Common myeloid progenitor, CD34-positive (primary cell): ENCODE measurements at places on chromosomes 3 and 15.

DNA sequence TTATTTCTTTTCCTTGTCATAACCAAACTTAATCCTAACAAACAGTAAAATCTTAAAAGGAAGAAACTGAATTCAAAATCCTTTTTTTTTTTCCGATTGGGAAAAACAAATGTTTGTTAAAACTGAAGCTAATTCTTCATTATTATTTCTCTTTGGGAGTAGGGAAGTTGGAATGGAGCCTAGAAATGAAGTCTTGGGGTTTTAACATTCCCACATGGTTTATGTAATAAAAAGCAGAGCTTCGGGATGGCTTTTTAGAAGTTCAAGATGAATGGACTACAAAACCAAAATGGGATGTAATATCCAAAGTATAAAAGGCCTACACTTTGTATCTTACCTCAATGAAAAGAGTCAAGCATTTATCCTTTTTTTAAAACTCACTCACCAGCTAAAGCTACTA, 189.0 kb upstream of the TMC3 start:
- DNase-seq, result no peak

DNA sequence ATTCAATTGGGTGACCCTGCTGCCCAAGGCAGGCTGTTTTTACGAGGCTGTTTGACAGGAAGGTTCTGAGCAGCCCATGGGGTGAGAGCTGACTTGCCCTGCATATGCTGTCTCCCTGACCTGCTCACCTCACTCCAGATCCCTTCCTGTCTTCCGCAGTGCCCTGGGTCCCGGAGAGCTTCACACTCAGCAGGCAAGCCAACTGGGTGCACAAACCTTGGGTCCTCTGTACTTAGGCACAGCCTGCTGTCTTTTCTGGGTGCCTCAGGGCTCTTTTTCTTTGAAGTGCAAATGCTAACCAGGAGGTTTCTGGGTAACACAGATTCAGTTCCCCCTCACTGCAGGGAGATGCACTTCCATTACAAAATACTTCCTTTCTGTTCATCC, 32.8 kb downstream of the ZXDC start:
- DNase-seq, result no peak

DNA sequence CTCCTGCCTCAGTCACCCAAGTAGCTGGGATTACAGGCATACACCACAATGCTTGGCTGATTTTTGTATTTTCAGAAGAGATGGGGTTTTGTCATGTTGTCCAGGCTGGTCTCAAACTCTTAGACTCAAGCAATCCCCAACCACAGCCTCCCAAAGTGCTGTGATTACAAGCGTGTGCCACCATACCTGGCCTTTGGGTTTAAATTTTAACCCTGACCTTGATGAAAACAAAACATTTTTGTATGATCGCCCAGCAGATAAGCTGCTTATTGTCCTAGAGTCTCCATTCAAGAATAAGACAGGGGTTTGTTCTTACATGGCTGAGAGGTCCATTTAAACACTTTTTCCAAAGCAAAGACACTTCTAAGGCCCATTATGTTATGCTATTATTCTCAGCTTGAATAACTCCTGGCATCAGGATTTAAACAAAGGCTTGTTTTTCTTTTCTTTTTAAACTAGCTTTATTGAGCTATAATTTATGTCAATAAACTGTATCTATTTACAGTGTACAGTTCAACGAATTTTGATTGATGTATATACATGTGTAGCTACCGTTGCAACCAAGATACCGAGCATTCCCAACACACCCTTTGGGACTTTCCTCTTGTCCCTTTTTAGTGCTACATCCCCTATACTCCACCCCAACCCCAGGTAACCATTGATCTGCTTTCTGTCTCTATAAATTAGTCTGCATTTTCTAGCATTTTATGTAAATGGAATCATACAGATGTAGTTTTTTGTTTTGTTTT, 1.4 kb upstream of the MUC13 start:
- no peak for DNase-seq

DNA sequence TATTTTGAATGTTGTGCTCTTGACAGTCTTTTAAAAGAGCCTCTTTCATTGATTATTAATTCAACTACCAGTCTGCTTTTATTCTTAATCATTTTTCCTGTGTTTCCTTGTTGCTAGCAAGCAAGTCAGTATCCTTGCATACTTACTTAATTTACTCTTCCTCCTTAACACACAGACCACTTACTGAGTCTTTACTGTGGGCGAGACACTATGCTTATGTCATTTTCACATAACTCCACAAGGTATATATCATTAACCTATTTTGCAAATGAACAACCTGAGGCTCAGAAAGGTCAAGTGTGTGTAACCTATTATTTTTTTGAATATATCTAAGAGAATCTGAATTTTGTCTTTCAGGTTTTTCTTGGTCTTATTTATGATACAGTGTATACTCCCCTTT, 130.9 kb downstream of the WDR76 start:
- no peak for DNase-seq

- no peak for DNase-seq
Measured at GRCh38 chr15:79967298-79968182, 3.5 kb downstream of the BCL2A1 start.

GRCh38 chr3:162892921-162893793, 1396.5 kb downstream of the OTOL1 start:
- DNase-seq, result no peak

GRCh38 chr15:90883976-90884718, at the start of gene FES:
TSS of gene FES (plus strand) at chr15:90884504. CDS start at chr15:90885046, 542 bp downstream.
- DNase-seq, result peak; percentile 61

DNA sequence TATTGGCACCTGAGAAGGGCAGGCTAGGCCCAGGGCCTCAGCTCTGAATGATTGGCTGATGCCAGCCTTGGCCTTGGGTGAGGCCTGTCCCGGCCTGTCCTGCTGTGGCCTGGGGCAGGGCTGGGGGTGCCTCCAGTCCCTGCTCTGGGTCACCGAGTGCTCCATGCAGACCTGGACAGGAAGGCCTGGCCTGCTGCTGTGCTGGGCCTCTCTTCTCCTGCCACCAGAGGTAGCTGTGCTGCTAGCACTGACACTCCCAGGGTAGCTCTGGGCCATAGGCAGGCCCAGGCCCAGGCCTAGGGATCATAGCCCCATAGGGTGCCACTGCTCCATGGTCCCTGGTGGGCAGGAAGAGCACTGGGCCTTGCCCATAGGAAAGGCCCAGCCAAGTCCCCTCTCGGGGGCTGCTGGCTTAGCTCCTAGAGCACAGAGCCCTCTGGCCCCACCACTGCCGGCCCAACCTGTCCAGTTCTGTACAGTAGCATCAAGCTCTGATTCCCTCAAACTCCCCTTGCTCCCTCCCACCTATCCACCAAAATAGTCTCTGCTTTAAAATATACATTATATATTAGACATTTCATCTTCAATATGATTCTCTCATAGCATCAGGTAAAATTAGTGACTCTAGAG, 18.2 kb downstream of the ABTB1 start:
- peak; percentile 40 for DNase-seq

DNA sequence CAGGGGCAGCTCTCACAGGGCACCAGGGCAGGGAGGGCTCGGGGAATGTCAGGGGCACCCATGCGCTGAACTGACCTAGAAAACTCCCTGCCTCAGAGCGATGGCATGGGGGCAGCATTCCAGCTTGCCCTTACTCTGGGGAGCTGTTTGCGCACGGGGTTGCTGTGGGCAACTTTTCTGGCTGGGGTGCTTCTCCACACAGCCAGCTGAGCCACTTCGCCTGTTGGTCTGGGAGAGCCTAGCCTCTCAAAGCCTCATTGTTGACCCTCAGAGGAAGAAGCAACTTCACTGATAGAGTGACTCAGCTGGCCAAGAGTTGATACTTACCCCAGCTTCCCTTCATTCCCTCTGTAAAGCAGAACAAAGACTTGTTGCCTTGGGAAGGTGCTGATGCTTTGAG, 42.6 kb upstream of the MRPS22 start:
- DNase-seq, result no peak

DNA sequence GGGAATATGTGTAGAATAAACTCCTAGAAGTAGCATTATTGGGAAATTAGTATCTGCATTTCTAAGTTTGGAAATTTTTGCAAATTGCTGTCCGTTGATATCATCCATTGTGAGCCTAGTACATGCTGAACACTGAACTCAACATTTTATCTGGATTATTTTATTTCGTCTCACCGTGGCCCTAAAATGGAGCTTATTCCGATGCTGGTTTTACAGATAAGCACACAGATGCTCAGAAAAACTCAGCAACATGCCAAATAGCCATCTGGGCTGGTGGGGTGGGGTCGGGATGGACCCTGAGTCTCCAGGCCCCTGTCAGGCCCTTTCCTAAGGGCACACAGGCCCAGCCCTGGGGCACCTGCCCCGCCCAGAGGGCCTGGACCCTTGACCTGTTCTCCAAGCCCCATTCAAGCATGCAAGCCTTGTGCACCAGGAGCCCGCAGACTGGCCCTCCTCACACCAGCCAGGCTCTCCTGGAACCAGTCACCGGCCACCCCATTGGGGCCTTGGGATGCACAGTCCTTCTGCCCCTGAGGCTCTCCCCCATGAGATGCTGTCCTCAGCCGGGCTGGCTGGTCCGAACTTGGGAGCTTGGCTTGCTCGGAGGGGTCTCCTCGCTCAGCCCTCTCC, 20.7 kb upstream of the KLF13 start:
- no peak for DNase-seq

DNA sequence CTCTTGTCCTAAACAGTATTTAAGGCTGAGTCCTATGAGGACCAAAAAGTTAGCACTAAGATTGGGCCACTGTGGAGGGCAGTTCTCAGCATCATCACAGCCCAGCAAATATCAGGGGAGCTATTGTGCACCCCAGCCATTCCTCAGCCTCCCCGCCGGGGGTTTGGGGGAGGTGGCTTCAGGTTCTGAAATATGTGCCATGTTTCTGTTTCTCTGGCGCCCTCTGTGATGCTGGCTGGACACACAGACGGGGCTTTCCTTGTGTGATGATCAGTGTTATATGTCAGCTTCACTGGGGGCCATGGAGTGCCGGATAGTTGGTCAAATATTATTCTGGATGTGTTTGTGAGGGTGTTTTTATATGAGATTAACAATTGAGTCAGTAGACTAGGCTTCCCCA, 106.8 kb downstream of the GABRG3 start:
- no peak for DNase-seq

- no peak for DNase-seq
Measured at GRCh38 chr3:78822726-78823125, 945.1 kb downstream of the ROBO1 start.

DNA sequence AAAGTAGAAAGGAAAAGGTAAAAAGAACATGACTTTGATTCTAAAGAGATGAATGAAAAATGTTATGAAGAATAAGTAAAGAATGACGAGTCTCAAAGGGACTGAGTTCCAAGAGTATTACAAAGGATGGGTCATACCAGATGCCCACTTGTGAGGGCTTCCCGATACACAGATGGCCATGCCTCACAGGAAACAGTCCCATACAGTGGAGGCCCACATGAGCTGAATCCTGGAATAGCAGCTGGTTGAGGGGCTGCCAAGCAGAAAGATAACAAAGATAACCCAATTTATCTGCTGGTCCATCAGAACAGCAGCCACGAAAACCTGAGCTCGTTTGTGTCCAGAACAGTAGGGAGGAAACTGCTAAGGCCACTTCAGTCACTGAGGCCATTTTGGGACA, 3.7 kb downstream of the SSR3 start:
- DNase-seq, result no peak

DNA sequence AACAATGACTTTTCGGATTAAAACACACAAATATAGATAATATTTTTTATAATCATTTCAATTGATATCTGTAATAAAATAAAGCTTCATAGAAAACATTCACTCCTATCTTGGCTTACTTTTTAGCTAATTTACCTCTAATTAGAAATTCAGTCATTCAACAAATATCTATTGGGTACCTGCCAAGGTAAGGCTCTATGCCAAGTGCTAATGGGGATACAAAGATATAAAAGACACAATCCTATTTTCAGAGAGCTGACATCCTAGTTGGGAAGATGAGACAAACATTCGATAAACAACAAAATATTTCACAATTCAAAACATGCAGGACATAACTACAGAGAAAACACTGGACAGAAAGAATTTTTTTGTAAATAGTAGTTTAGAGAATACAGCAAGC, 63.3 kb downstream of the ULK4 start:
- no peak for DNase-seq

- no peak for DNase-seq
Measured at GRCh38 chr15:45549541-45550220, 27.1 kb upstream of the SLC30A4 start.

DNA sequence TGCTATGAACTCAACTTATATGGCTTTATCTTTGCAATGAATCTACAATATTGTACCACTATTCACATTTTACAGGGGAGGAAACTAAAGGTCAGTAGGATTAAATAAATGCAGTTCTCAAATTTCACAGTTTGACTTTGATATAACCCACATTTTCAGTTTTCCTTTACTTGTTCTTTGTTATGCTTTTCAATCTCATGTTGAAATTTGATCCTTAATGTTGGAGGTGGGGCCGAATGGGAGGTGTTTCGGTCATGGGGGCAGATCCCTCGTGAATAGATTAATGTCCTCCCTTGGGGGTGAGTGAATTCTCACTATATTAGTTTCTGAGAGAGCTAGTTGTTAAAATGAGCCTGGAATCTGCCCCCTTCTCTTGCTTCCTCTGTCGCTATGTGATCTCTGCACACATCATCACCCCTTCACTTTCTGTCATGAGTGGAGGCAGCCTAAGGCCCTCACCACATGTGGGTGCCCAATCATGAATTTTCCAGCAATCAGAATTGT, 44.7 kb downstream of the CD200 start:
- no peak for DNase-seq

DNA sequence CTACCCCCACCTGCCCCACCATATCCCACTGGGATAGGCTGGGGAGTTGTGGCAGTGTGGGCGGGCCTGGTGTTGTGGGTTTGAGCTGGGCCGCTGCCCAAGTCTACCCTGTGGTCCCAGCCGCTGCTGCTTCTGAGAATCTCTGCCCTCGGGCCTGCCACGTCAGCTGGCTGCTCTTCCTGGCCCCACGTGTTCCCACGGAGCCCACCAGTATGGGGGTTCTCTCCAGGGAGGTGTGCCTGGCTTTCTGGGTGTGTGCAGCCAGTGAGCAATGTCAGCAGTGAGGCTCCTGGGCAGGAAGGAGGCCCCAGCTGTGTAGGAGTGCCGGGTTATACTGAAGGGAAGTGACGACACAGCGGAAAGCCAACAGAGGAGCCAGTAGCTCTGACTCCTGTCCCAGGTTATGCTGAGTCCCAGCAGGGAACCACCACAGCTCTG, 10.5 kb downstream of the GNAI2 start:
- DNase-seq, result peak; percentile 93

GRCh38 chr3:53350652-53351051, 3.3 kb upstream of the DCP1A start:
- DNase-seq, result peak; percentile 95

DNA sequence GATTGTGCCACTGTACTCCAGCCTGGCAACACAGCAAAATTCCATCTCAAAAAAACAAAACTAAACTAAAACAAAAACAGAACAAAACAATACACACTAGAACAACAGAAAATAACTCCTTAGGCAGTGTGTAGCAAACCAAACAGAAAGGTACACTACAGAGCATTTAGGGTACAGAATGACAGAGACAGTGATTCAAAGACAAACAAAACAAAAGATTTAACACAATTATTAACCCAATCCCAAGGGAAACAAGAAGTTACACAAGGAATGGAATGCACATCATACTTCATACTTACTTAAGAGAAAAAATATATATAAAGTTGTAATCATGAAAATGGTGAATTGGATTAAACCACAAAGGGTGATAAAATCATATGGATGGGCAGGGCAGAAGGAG, 12.9 kb downstream of the SLC25A20 start:
- DNase-seq, result no peak

GRCh38 chr3:4493941-4494894, 1.1 kb downstream of the ITPR1 start:
- DNase-seq, result no peak
